ENCODE measurements at places on chromosomes 3 and 15. TPM values are rescaled to one million over a fixed set of nuclear protein-coding genes. Genes with fewer than 3 reads are reported as not detected.
A peak's percentile ranks its signal among the peaks of the same experiment; 100 is the strongest.

The PRR20G gene
- polyA plus RNA-seq, result not detected

The DCLK3 gene
- polyA plus RNA-seq, result 0.86 TPM

The NEK10 gene
- 2.3 TPM for polyA plus RNA-seq

The SYNPR gene
- polyA plus RNA-seq, result not detected

The CERS3 gene
- 0.08 TPM for polyA plus RNA-seq

The CACNA1D gene
- 21.9 TPM for polyA plus RNA-seq

The PFN2 gene
- 442 TPM for polyA plus RNA-seq

The CRYGS gene
- polyA plus RNA-seq, result 11.6 TPM

The HIGD2B gene
- polyA plus RNA-seq, result not detected

The ETV5 gene
- 30.4 TPM for polyA plus RNA-seq

The DNAJC19 gene
- 77.1 TPM for polyA plus RNA-seq

The KCNH8 gene
- polyA plus RNA-seq, result 1.8 TPM

The CCDC33 gene
- 9.0 TPM for polyA plus RNA-seq

The FBXO45 gene
- polyA plus RNA-seq, result 16.7 TPM

The SLC28A1 gene
- 7.5 TPM for polyA plus RNA-seq

- DNase-seq, result no peak
Observed at GRCh38 chr3:89061259-89061658, 46.2 kb upstream of the EPHA3 start.

DNA sequence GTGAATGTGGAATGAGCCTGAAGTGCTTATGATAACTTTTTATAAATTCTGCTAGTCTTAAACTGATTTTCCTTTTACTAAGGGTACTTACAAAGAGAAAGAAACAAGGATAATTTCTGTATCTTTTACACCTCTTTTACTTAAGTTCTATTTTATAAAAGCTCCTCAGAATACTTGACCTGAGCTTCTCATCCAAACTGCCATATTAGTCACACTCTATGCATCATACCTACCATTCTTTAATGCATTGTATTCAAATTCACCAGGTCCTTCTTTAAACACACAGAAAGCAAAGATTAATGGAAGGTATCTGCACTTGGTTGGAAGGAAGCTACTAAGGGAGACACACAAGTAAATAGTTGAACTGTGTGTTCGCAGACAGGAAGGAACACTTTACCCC, 1.6 kb upstream of the TOPAZ1 start:
- DNase-seq, result no peak

GRCh38 chr3:49747792-49748480, 24.2 kb upstream of the GMPPB start:
- no peak for DNase-seq

GRCh38 chr3:29026286-29026685, 254.6 kb upstream of the RBMS3 start:
- DNase-seq, result no peak

DNA sequence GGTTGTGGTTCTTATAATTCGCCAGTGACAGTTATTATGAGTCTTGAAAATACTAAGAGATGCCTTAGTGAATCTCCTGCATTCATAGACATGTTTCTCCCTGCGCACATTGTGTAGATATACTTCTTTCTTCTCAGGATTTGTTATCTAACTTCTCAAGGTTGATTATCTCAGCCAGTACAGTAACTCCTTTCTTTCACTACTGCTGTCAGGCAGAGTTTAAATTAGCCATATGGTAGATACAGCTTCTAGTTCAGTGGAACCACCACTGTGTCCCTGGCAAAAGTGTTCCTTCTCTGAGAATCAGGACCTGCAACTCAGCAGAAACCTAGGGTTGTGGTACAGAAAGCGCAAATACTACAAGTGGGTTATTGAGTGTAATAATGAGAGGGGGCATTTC, 175.0 kb upstream of the SGO1 start:
- DNase-seq, result no peak

- DNase-seq, result peak; percentile 53
Observed at GRCh38 chr3:132180337-132180791, 136.8 kb upstream of the ACP3 start.

- no peak for DNase-seq
Observed at GRCh38 chr3:170753421-170754310, 116.3 kb downstream of the RPL22L1 start.

DNA sequence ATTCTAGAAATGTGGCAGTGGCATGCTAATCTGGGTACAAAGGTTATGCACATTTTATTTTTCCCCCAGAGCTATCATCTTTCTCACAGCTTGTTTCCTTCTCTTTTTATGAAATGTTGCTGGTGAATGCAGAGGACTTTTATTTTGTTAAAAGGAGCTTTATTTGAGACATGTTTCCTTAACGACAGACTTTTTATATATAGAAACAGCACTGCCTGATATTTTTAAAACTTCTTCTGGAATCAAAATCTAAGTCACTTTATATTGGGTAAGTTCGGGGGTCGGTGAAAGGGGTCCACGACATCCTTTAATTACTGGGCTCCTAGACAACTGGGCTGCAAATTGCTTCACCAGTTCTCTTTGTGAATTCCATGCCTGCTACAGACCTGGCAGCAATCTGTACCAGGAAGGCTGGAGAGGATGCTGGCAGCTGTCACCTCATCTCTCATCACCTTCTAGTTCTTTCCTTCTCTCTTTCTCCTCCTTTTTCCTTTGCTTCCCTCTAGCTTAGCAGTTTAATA, 464.7 kb downstream of the PDCD6IP start:
- DNase-seq, result peak; percentile 31

- no peak for DNase-seq
Observed at GRCh38 chr3:159239059-159239458, 437.2 kb downstream of the MFSD1 start.

DNA sequence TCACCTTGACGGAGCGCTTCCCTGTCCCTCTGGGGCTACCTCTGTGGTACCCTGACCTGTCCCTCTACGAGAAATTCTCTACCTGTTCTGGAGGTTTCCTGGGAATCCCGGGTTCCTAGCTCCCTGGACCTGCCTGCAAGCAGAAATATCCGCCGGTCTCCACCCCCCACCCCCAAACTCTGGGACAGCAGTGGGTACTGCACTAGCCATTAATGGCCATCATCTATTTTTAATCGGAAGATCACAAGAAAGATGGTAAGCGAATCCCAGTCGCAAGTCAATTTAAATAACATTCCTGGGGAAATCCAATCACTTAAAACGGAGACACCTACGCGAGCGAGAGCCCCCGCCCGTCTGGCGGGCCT, 429 bp upstream of the C3orf80 start:
- DNase-seq, result no peak

DNA sequence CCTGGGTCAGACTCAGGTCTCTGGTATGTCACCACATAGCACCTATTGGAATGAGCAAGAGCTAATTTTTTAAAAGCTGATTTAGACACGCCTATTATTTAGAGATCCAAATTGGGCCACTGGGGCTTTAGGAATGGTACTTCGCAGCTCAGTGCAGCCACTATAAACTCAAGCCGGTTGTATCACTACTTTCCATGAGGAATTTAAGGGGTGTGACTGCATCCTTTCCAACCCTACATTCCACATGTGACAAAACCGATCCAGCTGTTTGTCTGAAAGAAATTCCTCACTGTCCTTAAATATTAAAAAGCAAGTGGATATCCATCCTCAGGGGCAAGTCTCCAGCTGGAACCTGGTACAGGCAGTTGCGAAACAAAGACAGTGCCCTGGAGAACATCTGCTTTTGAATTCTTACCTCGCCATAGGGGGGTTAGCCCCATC, 12.8 kb downstream of the VGLL3 start:
- no peak for DNase-seq

DNA sequence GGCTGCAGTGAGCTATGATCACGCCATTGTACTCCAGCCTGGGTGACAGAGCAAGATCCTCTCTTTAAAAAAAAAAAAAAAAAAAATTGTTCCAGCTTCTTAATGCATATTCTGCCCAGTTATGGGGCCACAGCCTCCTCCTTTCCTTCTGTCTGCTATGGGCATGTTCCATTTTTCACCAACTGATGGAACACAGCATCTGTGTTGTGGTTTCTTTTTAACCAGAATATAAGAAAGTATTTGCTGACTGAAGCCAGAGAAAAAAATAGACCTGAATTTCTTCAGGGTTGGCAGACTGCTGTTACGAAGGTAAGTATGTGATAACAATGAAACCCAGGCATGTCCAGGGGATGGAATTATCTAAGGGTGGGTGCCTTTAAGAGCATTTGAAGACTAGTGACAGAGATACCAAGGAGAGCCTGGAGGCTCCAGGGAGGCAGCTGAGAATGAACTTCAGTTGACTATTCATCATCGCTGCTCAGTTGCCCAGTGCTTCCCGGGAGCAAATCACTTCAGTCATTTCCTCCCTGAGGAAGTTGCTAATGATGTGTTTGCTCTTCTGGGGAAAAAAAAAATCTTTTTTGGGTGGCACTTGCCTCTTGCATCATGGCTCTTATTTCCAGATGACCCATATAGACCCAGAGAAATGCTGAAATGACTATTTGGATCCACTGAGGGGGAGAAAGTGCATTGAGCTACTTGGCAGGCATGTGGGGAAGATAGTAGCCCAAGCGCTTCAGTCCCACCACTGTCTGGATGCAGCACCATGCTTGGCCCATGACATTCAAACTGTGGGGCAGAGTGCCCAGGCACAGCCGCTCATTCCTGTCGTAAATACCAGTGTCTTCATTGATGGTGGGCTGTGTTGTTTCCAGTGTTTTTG, 14.5 kb downstream of the NCBP2 start:
- no peak for DNase-seq

DNA sequence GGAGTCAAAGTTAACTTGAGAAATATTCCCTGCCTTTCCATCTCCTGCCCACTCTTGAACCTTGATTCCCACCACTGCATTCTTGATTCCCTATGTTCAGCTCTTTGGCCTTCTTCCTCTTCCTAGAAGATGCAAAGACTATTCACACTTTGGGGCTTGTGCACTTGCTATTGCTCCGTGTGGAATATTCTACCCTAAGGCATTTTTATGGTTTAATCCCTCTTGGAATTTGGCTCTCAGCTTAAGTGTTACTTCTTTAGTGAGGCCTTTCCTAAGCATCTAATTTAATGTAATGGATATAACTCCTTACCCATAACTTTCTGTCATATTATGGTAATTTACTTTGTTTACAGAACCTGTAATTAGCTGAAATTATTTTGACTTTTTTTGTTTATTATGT, 318.9 kb upstream of the COL8A1 start:
- no peak for DNase-seq

DNA sequence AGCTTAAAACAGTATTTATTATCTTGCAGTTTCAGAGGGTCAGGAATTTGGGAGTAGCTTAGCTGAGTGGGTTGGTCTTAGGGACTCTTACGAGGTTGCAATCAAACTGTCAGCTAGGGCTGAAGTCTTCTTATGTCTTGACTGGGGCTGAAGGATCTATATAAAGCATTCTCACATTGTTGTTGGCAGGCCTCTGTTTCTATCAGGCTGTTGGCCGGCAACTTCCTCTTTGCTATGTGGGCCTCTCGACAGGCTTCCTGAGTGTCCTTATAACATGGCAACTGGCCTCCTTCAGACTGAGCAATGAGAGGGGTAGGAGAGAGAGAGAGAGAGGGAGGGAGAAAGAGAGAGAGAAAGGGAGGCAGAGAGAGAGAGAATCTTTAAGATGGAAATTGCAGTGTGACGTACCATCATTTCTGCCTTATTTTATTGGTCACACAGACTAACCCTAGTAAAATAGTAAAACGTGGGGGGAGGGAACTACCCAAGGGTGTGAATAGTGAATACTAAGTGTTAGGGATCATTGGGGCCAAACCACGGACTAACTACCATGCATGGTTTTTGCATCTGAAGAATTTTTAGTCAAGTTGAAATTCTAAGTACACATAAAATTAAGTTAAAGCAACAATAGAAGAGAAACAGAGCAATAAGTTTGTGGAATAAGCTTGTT, 16.1 kb downstream of the FGF7 start:
- no peak for DNase-seq

DNA sequence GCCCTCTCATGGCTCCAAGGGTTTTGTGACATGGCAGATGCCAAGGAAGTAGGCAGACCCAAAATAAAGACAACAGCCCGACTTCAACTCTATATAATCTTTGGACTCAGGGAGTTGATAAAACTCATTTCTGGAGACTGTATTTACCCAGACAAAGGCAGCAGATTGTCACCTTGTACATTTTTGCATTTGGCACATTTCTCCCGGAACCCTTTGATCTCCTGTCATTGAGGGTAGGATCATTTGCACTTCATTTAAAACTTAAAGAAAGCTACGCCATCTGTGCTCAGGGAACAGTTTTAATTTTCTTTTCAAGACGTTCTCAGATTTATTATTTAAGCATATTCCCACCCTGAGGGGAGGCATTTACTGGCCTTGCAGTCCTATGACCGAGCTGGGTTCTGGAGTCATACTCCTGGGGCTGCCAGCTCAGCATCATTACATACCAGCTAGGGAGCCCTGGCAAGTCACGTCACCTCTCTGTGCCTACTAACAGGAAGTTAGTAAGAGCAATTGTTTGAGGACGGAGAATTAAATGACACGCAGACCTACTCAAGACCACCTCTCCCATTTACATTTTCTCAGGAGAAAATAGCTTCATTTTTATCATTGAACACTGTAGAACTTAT, 5.9 kb downstream of the CDCP1 start:
- DNase-seq, result no peak

- no peak for DNase-seq
Observed at GRCh38 chr3:194009892-194010533, 125.9 kb upstream of the HES1 start.

DNA sequence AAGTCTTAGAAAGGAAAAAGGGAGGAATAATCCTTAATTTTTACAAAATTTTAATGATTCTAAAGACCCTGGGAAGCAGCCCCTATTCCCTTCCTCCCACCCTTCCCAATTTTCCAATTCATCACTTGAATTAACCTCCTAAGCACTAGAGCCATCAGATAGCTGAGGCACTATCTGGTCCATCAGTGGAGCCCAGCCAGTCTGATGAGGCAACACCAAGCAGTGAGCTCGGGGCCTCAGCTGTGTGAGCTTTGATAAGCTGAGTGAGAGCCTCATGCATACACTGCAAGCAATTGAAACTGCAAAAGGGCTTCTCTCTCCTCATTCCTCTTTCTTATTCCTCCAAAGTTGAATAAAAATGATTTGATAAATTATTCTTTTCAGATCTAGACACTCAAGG, 31.9 kb downstream of the TUSC7 start:
- DNase-seq, result no peak

DNA sequence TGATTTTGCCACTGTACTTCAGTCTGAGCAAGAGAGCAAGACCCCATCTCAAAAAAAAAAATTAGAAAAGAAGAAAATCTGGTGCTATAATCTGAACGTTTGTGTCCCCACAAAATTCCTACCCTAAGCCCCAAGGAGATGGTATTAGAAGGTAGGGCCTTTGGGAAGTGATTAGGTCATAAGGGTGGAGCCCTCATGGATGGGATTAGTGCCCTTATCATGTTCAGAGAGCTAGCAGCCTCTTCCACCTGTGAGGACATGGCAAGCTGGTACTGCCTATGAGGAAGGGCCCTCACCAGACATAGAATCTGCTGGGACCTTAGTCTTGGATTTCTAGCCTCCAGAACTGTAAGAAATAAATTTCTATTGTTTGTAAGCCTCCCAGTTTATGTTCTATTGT, 50.4 kb upstream of the FLNB start:
- no peak for DNase-seq

- peak; percentile 15 for DNase-seq
Observed at GRCh38 chr3:154095832-154096421, 25.3 kb upstream of the ARHGEF26 start.

GRCh38 chr15:91357011-91357410, 257.0 kb downstream of the SV2B start:
- DNase-seq, result no peak

GRCh38 chr3:158954420-158954819, 152.6 kb downstream of the MFSD1 start:
- DNase-seq, result no peak

Data from left kidney (tissue), 8 donors.